ENCODE measurements at places on chromosomes 7 and 10. TPM values are rescaled to one million over a fixed set of nuclear protein-coding genes. Genes with fewer than 3 reads are reported as not detected.
A peak's percentile ranks its signal among the peaks of the same experiment; 100 is the strongest.

FIGNL1 gene
- total RNA-seq = 41.2 TPM

ASAH2B gene
- 1.5 TPM for total RNA-seq

DNA sequence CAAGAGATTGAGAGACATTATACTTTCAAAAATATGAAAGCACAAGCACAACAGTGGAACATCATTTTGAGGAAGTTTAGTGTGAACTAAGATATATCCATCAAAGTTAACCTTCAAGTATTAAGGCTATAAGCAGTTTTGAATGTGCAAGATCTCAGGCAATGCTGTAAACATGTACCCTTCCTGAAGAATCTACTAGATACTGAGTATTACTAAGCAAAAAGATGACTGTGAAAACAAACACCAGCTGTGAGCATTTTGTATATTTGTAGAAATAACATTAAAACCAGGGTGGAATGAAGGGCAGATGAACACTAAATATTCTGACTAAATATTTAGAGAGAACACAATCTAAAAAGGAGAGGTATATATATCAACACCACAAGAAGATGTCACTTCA lies 41.3 kb upstream of the ADRA2A start:
- no peak for DNase-seq

DNA sequence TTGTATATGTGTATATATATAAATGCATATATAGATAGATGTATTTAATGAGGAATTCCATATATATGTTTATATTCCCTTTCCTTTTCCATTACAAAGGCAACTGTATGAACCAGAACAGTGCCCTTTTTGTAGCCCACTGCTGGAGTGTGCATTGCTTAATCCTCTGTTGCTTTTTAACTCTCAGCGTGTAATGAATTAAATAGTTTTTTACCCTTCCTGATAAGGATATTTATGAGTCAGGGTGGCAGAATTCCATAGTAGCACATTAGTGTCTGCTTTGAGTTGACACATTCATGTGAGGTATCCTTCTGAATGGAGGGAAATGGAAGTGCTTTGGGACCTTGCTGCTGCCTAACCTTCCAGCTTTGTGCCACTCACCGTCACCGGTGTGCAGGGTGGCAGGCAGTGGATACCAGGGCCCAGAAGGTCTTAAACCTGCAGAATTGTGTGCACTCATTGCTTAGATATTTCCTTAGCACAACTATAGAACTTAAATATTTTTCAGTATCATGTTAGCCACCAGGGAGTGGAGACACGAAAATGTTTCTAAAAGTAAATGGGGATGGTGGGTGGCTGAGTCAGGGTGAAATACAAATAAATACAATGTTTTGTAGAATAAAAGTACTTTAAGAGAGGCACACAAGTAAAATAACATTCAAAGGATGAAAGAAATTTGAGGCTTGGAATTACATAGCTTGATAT lies 117.9 kb downstream of the SND1 start:
- DNase-seq = no peak

GPC2 gene
- total RNA-seq = 4.8 TPM

THNSL1 gene
- 2.4 TPM for total RNA-seq

DNA sequence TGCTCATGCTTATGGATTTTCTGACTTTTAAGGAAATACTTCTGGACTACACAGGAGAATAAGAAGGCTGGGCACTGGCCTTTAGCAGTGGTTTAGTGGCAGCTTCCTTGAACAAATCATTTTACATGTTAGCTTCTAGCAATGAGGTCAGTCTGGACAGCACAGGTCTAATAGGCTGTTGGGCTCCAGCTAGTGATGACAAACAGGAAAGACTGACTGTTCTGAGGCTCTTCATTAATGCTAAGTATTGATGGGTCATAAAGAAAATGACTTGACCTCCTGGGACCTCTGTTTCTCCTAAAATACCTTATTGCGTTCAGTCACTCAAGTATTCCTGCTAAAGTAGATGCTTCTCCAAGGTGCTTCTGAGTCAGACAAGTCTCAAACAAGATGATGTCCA lies 4.9 kb upstream of the RHOBTB1 start:
- no peak for DNase-seq

DNA sequence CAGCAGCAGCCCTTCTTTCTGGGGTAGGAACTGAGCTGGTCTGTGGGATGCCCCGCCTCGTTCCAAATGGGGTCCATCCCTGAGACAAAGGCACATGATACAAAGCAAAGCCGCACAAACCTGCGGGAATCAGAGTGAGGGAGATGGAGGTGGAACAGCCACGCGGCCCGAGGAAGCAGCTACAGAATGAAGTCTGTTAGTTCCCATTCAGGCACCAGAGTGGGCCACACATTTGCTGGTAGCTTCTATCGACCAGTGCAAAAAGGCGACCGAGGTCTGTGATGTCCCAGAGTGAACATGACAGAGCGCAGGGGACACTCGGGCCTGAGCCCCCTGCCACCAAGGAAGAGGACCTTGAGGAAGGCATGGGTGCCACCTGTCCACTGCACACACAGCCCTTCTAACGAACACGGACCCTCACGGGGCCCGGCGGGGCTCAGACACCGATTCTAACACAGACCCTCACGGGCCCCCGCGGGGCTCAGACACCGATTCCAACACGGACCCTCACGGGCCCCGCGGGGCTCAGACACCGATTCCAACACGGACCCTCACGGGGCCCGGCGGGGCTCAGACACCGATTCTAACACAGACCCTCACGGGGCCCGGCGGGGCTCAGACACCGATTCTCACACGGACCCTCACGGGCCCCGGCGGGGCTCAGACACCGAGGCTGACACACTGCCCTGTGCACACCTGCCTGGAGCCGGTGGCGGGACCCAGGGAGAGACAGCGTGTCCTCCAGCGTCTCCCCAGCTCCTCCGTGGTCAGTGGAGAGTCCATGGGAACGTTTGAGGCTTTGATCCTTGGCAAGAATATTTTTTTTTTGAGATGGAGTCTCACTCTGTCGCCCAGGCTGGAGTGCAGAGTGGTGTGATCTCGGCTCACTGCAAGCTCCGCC lies 32.8 kb upstream of the FAM20C start:
- DNase-seq = no peak

DNA sequence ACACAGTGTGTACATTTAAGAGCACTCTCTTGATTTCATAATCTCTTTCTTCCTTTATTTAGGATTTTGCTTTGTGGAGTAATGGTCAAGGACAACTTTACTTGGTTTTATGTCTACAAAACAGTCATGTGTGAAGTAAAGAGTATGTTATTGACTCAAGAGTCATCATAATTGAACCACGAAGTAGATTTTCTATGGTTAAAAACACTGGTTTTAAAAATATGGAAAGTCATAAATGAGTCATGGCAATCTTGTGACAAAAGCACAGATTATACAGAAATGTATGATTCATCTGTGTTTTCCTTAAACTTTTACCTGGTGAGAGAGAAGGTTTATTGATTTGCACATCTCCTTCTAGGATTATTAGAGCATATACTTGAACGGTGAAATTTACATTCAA lies 969.7 kb downstream of the GATA3 start:
- DNase-seq = no peak

- no peak for DNase-seq
Measured at GRCh38 chr7:24902276-24902675, 77.7 kb downstream of the OSBPL3 start.

GRCh38 chr10:59575269-59575668 lies 134.4 kb downstream of the SLC16A9 start:
- DNase-seq = no peak

DNA sequence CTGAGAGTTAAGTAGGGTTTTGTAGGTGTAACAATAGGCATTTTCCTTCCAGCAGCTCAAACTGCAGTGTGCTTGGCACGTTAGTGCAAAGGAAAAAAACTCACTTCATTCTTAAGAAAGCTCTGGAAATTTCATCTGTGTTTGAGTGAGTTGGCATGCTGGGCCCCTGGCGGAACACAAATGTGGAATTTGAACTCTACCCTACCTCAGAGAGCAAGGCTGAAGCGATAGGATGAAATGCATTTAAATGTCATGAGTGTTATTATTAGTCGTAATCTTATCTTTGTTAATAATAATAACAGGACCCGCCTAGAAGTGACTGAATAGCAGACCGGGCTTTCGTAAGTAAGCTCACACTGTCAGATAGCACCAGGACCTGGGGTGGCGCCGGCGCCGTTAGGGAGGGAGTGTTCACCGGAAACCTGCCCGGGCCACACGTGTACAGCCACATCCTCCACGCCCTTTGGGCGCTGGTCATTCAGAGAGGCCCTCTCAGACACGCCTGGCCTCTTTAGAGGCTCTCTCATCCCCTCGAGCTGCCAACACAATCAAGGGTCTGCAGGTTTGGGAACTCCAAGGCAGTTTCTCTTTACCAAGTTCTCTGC lies 63.5 kb downstream of the GRK5 start:
- DNase-seq = peak; percentile 64

ITGA8 gene
- not detected for total RNA-seq

CARD11 gene
- 163 TPM for total RNA-seq

DNA sequence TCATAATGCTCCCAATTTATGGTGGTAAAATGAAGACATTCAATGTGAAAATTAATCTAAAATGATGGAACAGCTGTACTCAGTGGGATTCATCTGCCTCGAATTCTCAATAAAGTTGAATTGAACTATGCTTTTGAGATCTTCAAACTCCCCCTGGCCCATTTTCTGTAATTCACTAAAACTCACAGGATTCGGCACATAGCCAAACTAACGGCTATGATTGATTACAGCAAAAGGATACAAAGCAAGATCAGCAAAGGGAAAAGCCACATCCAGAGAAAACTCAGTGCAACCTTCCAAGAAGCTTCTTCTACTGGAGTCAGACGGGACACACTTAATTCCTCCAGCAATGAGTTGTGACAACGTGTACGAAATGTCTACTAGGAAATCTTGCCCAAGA lies 307.5 kb downstream of the CNTNAP2 start:
- DNase-seq = no peak

DNA sequence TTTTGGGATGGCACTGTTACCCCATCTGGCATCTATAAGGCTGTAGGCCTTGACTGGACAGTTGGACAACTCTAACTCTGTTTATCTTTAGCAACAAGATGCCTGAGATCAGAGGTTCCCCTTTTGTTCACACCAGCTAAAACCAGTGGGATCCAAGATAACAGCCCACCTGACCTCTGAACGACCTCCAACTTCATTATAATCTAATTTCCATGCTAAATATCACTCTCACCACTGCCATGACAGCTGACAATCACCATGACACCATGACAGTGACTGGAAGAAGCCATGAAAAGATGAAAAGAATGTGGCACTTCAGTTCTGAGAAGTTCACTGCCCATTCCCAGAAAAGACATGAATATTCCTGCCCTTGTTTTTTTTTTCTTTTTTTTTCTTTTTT lies 281.4 kb upstream of the TAC1 start:
- DNase-seq = no peak

- no peak for DNase-seq
Measured at GRCh38 chr7:151822541-151823181, 54.3 kb downstream of the PRKAG2 start.

GRCh38 chr7:99780588-99780987 lies 3.4 kb downstream of the CYP3A4 start:
- no peak for DNase-seq

- no peak for DNase-seq
Measured at GRCh38 chr10:89643431-89643811, 1.6 kb downstream of the PANK1 start.

- no peak for DNase-seq
Measured at GRCh38 chr10:62626079-62626478, 178.4 kb upstream of the ADO start.

SNCG gene
- not detected for total RNA-seq

DNA sequence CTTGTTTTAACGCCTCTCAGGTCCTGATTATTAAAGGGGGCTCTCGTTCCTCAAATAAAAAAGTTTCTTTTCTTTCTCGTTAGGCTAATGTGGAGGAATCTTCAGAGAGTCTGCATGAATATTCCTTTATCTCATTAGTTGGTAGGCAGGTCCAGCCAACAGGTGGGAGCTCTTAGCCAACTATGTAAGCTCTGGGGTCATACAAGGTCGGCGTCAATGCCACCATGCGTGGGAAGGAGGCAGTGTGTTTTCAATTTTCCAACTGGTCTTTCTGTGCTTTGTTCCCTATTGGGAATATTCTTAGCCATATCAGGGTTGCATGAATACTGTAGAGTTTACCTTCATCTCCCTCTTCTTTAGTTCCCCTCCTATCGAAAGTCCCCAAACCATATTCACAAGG lies 118.5 kb upstream of the SVIL start:
- DNase-seq = no peak

GRCh38 chr7:94643771-94644545 lies 12.0 kb downstream of the SGCE start:
- no peak for DNase-seq

Measured in activated CD4-positive, alpha-beta memory T cell treated with anti-CD3 and anti-CD28 coated beads, Interleukin-2, amount 10 ng/mL, durations not matched to agents 7 days and 5 days (primary cell).